ENCODE measurements at places on chromosomes 5 and 9.

- DNase-seq = no peak
Measured at GRCh38 chr5:78367318-78367991, 7.0 kb downstream of the SCAMP1 start.

GRCh38 chr9:33164138-33164809 is 2.9 kb downstream of the B4GALT1 start:
- peak; percentile 54 for DNase-seq

DNA sequence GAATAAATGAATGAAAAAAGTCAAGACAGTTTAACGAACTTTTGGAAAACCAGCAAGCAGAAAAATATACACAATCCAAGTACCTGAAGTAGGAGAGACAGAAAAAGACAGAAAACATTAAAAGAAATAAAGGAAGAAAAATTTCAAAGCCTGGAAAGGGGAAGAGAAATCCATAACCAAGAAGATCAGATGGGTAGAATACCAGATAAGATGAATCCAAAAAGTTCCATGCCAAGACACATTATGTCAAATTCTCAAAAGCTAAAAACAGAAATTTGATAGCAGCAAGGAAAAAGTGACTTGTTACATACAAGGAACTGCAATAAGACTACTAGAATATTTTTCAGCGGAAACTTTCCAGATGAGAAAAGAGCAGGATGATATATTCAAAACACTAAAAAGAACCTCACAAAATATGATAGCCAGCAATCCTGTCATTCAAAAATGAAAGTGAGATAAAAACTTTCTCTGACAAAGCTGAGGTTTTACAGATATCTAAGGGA is 7.6 kb upstream of the ZNF300 start:
- no peak for DNase-seq

DNA sequence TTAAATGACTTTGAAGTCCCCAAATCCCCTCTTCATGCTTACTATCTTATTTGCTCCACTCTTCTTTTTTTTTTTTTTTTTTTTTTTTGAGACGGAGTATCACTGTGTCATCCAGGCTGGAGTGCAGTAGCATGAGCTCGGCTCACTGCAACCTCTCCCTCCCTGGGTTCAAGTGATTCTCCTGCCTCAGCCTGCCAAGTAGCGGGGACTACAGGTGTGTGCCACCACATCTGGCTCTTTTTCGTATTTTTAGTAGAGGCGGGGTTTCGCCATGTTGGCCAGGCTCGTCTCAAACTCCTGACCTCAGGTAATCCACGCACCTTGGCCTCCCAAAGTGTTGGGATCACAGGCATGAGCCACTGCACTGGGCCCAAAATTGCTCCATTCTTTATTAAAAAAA is 51.0 kb downstream of the ST8SIA4 start:
- no peak for DNase-seq

DNA sequence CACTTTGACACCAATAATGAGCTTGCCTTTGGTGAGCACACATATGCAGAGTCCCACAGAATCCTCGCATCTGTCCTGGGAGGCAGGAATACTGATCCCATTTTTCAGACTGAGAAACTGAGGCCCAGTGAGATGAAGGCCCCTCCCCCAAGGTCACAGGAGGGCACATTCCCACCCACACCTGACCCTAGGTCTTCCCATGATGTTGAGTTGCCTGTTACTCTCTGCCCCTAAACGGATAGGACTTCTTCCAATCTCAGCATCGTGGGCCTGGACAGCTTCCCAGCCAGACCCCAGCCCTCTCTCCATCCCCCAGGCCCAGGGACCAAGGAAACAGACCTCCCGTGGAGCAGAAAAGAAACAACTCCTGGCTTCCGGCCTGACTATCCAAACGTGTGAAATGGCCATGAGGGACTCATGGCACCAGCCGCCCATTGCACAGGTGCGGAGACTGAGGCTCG is 877 bp downstream of the SH3GLB2 start:
- no peak for DNase-seq

DNA sequence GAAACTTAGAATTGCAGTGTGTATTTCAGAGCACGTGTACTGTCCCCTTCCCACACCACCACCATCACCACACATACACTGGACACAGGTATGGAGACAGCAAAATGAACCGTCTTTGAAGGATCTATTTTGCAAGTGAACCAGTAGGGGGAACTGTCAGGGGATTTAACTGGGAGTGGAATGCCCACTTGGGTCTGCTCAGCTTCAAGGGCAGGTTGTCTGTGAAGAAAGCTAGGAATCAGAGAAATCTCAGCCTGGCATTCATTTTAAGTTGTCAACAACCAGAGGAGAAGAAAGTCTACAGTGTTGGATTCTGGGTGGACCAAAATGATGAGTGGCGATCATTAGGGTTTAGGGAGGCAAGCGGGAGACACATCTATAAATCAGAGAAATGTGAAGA is 147.0 kb downstream of the DCP2 start:
- DNase-seq = no peak

DNA sequence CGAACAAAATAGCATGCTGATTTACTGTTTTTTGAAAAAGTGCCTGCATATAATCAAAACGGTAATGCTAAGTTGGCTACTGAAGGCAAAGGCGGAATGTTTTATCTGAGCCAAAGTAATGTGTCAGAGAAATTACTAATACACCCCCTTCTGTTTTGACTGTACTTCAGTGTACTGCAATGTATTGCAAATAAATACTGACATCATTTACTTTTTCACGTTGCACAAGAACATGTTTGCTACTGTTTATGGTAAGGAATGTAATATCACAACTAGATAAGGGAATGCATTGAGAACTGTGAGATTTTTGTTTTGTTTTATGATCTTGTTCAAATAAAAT is 813 bp upstream of the AGTPBP1 start:
- no peak for DNase-seq

- no peak for DNase-seq
Measured at GRCh38 chr5:4053136-4053535, 457.5 kb downstream of the IRX1 start.

- DNase-seq = no peak
Measured at GRCh38 chr5:156560002-156560401, 233.0 kb downstream of the SGCD start.

- DNase-seq = no peak
Measured at GRCh38 chr9:32351845-32352244, 32.6 kb upstream of the ACO1 start.

- no peak for DNase-seq
Measured at GRCh38 chr5:96080557-96080956, 118.9 kb upstream of the ELL2 start.

DNA sequence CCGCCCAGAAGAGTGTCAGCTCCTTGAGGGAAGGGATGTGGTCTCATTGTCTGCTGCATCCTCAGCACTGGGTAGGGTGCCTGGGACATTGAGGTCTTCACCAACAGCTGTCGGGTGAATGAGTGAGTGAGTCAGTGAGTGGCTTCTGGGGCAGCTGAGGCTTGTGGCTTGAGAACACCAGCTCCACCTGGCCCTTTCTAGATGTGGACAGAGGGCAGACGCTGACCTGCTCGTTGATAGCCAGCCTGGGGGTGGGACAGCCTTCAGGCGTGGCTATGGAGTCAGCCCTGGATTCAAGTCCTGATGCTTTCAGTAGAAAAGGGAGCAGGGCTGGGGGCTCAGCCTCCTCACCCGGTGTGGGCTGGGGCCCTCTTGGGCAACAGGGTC is 215.1 kb downstream of the C9orf50 start:
- DNase-seq = no peak

DNA sequence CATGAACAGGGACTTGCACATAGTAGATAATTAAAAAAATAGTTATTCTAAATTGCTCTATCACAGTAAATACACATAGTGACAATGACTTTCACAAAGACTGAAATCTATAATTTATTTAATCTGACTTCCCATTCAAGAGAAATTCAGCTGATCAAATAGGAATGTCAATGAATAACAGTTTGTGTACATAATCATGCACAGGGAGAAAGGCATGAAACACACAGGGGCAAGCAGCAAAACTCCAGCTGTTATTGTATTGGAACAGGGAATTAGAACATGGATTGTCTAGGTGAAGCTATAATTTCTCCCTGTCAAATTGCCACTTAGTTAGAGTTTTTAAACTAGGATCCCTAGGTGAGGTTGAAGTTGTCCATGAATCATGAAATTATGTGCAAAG is 99.9 kb downstream of the HCN1 start:
- no peak for DNase-seq

DNA sequence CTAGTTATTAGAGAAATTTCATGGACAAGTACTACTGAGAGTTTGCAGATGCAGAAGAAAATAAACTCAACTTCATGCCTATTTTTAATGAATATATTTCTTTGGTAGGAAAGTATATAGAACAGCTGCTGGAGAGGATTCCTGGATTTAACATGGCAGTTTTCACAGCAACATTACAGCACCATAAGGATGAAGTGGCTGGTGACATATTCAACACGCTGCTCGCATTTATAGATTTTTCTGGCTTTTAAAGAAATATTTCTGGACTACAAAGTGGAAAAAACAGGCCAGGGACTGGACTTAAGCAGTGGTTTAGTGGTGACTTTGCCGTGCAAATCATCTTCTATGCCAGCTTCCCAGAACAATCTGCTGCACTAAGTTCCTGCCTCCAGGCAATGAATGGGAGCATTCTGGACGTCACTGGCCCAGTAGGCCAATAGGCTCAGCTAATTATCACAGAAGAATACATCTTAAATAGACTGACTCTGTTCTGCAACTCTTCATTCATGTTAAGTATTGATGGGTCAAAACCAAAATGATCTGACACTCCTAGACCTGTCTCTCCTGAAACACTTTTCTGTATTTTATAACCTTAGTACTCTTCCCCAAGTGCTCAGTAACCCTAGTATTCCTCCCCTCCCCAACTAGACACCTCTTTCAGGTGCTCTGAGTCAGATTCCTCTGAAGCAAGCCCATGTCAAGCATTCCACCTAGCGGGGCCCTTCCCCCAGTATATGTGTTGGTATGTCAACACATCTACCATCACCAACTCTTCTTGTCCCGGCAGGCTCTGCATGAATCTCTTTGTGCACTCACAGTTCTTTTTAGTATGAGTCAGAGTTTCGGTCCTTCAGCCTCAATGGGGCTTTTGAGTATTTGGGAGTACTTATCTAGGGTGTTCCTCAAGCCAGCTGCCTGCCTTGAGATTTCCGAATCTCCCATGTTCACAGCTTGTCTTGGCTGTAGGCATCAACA is 625.5 kb downstream of the CHSY3 start:
- no peak for DNase-seq

- DNase-seq = no peak
Measured at GRCh38 chr9:136839229-136840139, 2.8 kb upstream of the AJM1 start.

DNA sequence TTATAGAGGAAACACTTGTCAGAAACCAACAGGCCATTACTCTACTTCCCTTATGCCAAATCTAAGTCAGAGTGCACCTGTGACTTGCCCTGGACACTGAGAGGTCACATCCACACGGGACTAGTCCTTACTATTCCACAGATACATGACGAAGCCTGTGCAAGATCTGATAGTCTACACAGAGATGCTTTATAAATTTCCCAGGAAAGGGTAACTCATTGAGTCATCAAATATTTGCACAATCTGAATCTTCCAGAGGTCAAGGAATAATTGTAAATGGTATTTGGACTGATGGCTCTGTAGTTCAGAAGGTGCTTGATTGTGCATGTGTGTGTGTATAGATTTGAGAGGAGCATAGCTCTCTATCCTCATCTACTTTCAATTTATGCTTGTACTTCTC is 55.2 kb upstream of the JAK2 start:
- DNase-seq = no peak

Data from activated T-cell treated with anti-CD3 and anti-CD28 coated beads, Interleukin-2, amount 50 U/mL, for 48 hours (primary cell).